ENCODE measurements at places on chromosomes 7 and 10.

GRCh38 chr7:13845601-13846000, 143.9 kb downstream of the ETV1 start:
- no peak for DNase-seq

GRCh38 chr10:16425449-16425848, 11.4 kb upstream of the PTER start:
- no peak for DNase-seq

DNA sequence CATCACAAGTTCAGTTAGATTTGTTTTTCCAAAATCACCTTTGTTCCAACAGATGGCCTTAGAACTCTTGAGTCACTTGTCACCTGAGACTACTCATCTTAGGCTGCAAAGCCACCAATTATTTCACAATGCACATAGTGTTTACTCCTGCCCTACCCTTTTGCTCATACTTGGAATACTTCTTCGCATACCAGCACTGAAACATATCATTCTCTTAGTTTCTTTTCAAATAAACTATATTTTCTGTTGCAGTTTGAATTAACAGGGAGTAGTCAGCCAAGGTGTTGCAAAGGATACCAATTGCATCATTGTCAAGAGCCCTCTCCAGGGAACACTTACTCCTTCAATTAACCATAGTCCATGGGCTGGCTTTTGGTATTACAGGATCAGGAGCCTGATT, 71.0 kb downstream of the CASD1 start:
- no peak for DNase-seq

DNA sequence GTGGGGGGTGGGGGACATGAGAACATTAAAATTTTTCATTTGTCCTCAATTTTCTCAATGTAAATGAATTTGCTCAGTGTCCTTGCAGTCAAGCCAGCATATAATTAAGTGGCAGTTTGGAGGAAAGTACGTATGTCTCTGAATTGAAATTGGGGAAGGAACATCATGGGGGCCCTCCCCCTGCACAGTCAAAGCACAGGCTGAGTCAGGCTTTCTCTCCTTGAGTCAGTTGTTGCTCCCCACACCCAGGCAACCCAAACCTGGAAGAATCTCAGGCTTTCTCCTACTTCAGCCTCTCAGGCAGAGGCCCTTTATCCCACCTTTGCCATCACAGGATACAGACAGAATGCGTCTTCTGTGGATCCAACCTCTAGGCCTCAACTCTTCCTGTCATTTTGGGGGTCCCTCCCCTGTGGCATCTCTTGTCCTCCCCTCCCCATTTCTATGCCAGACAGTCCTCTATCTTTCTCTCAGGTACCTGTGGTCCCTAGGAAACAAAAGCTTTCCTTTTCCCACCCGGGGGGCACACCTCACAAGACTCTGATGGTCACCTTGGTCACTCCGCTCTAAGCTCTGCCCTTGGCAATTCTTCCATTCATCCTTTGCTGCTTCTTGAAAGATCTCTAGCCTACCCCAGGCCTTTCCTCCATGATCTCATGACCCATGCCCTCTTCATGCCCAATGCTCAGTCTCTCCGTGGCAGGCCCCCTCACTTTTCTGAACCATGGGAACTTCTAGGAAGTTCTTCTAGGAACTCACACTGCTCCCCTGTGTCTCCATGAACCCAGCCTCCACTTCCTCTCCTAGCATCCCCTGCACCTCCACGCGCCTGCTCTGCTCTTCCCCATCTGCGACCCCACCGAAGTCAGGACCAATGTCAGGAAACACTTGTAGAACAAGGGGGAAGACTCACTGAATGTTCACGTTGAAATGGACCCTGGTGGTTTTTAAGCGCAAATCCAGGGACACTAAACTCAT, 40.4 kb downstream of the CREB3L2 start:
- no peak for DNase-seq

DNA sequence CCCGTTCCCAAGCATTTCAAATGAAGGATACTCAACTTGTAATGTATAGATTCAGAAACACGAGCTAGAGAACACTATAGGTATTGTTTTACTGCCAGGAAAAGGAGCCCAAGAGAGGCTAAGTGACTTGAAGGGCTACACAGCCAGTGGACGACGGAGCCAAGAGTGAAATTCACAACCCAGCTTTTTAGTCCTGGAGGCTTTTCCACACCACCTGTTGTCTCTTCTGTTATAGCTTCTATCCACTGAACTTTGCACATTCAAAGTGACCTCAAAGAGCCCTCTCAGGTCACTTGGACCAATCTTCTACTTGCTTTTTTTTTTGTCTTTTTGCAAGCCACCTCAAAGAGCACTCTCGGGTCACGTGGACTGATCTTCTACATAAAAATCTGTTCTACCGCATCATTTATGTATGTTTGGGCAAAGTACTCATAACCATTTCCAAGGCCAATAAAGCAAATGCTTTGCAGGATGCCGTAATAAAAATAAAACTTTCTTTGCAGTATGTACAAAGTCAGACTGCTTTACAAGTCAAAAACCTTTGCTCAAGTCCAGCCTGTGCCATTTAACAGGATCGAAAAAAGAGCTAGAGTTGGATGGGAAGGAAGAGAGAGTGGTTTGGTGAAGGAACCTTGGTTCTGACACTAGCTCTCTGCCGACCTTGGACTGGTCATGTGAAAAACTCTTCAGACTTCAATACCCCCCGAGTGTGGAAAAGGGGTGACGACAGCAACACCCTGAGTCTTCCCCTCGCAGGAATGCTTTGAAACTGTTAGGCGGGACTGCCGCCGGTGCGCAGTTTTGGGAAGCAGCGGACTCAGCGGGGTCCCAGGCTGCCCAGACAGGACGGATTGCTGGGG, 821 bp downstream of the SLC35B4 start:
- no peak for DNase-seq

- no peak for DNase-seq
Measured at GRCh38 chr10:102752266-102752930, 8.7 kb downstream of the WBP1L start.

- DNase-seq = no peak
Measured at GRCh38 chr10:101484175-101484745, 103.8 kb downstream of the POLL start.

GRCh38 chr10:72336259-72337038, 18.3 kb downstream of the DNAJB12 start:
- no peak for DNase-seq

DNA sequence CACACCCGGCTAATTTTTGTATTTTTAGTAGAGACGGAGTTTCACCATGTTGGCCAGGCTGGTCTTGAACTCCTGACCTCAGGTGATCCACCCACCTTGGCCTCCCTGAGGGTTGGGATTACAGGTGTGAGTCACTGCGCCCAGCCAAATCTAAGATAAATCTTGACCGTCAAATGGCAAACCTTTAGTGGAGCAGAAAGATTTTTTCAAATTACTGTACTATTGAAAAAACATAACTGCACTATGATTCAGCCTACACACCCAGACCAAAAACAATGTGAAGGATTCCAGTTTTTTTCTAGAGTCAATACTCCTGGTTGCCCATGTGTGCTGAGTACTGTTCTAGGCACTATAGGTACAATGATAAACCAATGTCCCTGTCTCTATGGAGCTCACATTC, 33.9 kb upstream of the SVIL start:
- DNase-seq = no peak

DNA sequence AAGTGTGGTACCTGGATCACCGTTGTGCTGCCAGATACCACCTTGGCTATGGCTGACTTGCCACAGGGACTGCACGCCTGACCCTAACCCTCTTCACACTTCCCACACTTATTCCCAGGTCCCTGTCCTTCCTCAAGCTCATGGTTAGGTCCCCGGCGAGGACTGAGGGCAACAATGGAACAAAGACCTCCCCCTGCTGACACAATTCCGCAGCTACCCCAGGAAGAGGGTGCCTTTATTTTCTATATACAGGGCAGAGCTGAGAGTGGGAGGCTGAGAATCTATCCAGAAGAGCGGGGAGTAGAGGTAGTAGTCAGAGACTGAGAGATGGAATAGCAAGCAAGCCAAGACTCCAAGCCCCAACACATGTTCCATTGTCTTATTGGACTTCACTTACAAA, 118.1 kb upstream of the SEM1 start:
- DNase-seq = no peak

DNA sequence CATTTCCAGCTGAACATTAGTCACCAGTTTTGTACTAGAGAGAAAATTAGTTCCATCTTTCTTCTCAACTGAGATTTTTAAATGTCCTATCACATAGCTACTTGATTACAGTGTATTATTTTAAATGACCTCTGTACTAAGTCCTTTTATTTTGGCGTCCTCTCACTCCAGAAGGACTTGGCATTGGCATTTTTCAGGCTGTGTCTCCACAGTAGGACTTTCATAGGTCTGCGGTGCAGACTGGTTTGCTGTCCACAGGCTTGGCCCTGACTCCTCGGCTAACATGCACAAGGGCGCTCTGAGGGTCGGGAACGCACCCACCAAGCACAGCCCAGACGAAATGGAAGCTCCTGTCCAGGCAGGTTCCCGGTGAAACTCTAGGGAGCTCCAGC, 6.5 kb downstream of the PTPRE start:
- DNase-seq = no peak

- no peak for DNase-seq
Measured at GRCh38 chr10:71695502-71696476, 23.8 kb downstream of the C10orf105 start.

DNA sequence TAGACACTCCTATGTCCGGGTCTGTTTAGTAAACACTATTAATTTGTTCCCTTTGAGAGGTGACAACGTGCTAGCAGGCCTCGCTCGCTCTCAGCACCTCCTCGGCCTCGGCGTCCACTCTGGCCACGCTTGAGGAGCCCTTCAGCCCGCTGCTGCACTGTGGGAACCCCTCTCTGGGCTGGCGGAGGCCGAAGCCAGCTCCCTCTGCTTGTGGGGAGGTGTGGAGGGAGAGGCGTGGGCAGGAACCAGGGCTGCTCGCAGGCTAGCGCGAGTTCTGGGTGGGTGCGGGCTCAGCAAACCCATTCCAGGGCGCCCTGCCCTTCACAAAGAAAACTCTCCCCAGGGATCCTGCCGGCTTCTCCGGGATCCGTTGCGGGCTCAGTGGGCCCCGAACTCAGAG, 144.4 kb upstream of the CDCA7L start:
- no peak for DNase-seq

DNA sequence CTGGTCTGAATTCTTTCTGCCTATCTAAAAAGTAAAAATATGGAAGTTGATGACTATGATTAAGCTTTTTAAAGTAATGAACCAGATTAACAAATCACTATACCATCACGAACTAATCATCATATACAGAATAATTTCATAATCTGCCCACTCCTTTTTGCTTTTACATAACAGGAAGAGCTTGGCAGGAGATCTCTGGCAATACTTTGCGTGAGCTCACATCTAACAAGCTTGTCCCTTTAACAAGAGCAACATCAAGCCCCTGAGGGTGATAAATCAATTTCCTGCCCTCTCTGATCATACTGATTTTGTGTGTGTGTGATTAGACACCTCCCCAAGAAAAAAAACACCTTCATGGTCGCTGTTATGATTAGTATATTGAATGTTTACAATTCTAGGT, 143.5 kb upstream of the ASAH2 start:
- no peak for DNase-seq

- DNase-seq = no peak
Measured at GRCh38 chr7:41058986-41059741, 643.7 kb downstream of the INHBA start.

- no peak for DNase-seq
Measured at GRCh38 chr7:14630048-14630447, 272.5 kb downstream of the DGKB start.

DNA sequence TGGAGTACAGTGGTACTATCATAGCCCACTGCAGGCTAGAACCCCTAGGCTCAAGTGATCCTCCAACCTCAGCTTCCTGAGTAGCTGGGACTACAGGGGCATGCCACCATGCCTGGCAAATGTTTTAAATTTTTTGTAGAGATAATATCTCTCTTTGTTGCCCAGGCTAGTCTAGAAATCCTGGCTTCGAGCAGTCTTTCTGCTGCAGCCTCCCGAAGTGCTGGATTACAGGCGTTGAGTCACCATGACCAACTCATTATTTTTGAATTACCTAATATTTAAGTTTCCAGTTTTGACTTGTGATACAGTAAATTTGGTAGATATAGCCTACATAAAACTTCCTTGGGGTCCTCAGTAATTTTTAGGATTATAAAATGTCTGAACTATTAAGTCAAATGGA, 74.1 kb downstream of the RUNDC3B start:
- DNase-seq = no peak

- DNase-seq = no peak
Measured at GRCh38 chr10:11877591-11877905, 54.4 kb downstream of the PROSER2 start.

- DNase-seq = no peak
Measured at GRCh38 chr7:114264023-114264422, 150.6 kb upstream of the FOXP2 start.

- DNase-seq = no peak
Measured at GRCh38 chr10:90589825-90590224, 268.0 kb downstream of the HTR7 start.

- no peak for DNase-seq
Measured at GRCh38 chr7:27101171-27101956, 1.1 kb downstream of the HOXA2 start.

- DNase-seq = no peak
Measured at GRCh38 chr10:21011433-21012018, 114.4 kb upstream of the NEBL start.

DNA sequence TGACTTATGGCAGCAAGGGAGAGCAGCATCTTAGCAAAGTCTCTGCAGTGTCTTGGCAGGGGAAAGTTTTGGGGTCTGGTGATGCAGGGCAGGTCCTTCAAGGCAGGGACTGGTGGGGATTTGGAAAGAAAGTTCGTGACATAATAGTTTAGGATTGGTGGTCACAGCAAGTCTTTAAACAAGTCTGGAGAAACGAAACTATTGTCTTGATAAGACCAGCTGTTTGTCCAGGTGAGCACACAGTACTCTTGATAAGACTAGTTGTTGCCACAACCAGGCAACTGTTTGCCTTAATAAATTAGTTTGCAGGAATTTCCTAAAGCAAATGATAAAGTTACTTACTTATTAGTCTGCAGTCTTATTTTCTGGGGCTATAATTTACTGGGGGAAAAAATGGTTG, 136.1 kb downstream of the AKR1D1 start:
- DNase-seq = no peak

GRCh38 chr7:140674899-140675701, 2.4 kb downstream of the ADCK2 start:
- DNase-seq = no peak

- DNase-seq = no peak
Measured at GRCh38 chr7:44077061-44077460, 5.3 kb downstream of the POLM start.

- no peak for DNase-seq
Measured at GRCh38 chr10:97131666-97132065, 54.1 kb downstream of the SLIT1 start.

GRCh38 chr10:33187427-33187999, 147.0 kb downstream of the NRP1 start:
- no peak for DNase-seq

GRCh38 chr7:81248420-81248819, 329.6 kb upstream of the SEMA3C start:
- no peak for DNase-seq

- no peak for DNase-seq
Measured at GRCh38 chr7:13563257-13563656, 426.2 kb downstream of the ETV1 start.

- DNase-seq = no peak
Measured at GRCh38 chr7:44292420-44292817, 33.0 kb downstream of the CAMK2B start.

GRCh38 chr7:132652507-132652906, 76.2 kb upstream of the PLXNA4 start:
- no peak for DNase-seq

- DNase-seq = no peak
Measured at GRCh38 chr7:117856196-117856595, 17.0 kb downstream of the CTTNBP2 start.

- no peak for DNase-seq
Measured at GRCh38 chr7:79789584-79790345, 336.3 kb upstream of the MAGI2 start.
